ENCODE measurements at places on chromosomes 2 and 18. TPM values are rescaled to one million over a fixed set of nuclear protein-coding genes. Genes with fewer than 3 reads are reported as not detected.

The INHBB gene
- total RNA-seq: 3.7 TPM

The LIMS3 gene
- 6.3 TPM for total RNA-seq

The SPTBN1 gene
- total RNA-seq: 332 TPM

The FBXO48 gene
- total RNA-seq: 1.4 TPM

The HADHB gene
- 711 TPM for total RNA-seq

The NPAS2 gene
- total RNA-seq: 33.8 TPM

The SERPINB11 gene
- total RNA-seq: not detected

The ZNF396 gene
- total RNA-seq: 1.0 TPM

The MAP3K19 gene
- not detected for total RNA-seq

The GBX2 gene
- total RNA-seq: not detected

The TUBB8B gene
- not detected for total RNA-seq

The DPYSL5 gene
- not detected for total RNA-seq

The SS18 gene
- 31.6 TPM for total RNA-seq

The LONRF2 gene
- total RNA-seq: 13.5 TPM

The GAREM1 gene
- 19.0 TPM for total RNA-seq

The C2orf80 gene
- total RNA-seq: not detected

The SLC4A3 gene
- total RNA-seq: 261 TPM

The PAX8 gene
- total RNA-seq: 0.13 TPM

The CLIP4 gene
- total RNA-seq: 45.1 TPM

The NAPG gene
- 22.6 TPM for total RNA-seq

The PSMA8 gene
- not detected for total RNA-seq

The TRIM43B gene
- not detected for total RNA-seq

The MC4R gene
- not detected for total RNA-seq

The C1QL2 gene
- not detected for total RNA-seq

The TSGA10 gene
- total RNA-seq: 4.0 TPM

The GRHL1 gene
- 5.7 TPM for total RNA-seq

The SH3YL1 gene
- 13.8 TPM for total RNA-seq

The ROCK2 gene
- 47.6 TPM for total RNA-seq

The NTSR2 gene
- total RNA-seq: not detected

The CFAP65 gene
- not detected for total RNA-seq

The SLC16A14 gene
- total RNA-seq: 2.0 TPM

The HOXD12 gene
- total RNA-seq: not detected

The ASXL3 gene
- total RNA-seq: 4.5 TPM

Data from left cardiac atrium (tissue), 4 donors.